ENCODE measurements at places on chromosomes 6 and 20.

GRCh38 chr20:9515214-9515585, 810 bp downstream of the LAMP5 start:
- no peak for DNase-seq

DNA sequence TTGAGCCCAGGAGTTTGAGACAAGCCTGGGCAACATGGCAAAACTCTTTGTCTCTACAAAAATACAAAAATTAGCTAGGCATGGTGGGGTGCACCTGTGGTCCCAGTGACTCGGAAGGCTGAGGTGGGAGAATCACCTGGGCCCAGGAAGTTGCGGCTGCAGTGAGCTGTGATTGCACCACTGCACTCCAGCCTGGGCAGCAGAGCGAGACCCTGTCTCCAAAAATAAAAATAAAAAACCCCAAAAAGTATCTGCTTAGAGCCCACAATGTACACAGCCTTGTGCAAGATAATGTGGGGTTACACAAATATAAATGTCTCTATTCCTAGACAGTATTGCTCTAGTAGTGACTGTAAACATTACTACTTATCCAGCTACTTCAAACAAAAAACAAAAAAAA, 5.9 kb downstream of the ESF1 start:
- DNase-seq: no peak

DNA sequence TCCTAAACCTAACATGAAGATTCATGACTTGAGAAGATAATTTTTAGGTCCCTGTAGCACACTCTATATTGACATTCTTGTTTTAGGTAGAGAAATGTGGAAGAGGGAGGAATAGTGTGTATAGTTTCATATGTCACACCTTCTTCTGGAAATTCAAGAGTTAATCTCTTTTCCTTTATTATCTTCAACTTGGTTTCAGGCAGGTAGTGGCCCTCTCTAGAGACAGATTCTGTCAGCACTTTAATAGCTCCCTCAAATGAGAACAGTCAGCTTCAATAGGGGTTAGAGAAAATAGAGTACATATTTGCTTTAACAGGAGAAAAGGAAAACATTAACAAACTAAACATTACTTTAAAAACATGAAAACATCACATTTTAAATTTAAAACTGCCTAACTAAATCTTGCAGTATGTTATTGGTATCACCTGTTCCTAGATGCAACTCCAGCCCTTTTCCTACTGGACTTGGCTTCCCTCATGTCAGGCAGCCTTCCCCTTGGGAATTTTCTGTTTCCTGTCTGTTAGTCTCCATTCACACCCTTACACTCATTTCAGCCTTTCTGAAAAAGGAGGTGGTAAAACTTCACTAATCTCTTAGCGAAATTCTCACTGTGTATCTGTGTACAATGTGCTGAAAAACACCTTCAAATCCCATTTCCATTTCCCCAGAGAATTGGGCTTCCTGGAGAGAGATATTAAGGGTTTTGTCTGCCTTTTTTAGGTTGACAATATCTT, 192.3 kb upstream of the RNF217 start:
- DNase-seq: no peak

- no peak for DNase-seq
These were observed 41.7 kb downstream of the ZMYND8 start for GRCh38 chr20:47314647-47315338.

DNA sequence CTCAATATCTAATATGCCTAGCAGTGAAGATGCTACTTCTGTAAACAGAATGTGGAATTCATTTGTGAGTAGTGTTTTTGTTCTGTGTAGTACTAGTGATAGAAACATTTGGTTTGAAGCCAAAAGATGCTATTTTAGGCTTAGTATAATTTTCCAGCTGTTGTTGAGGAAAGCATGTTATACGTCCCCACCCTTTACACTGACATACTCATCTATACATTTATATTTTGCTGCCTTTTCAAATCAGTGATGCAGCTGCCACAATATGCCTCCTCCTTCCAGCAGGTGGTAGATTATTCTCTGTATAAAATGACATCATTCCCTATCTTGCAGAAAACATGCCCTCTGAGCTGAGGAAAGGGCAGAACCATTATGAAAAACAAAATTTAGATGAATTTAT, 1217.6 kb upstream of the GJE1 start:
- DNase-seq: no peak

GRCh38 chr6:106014955-106015354, 71.2 kb upstream of the PRDM1 start:
- DNase-seq: no peak

DNA sequence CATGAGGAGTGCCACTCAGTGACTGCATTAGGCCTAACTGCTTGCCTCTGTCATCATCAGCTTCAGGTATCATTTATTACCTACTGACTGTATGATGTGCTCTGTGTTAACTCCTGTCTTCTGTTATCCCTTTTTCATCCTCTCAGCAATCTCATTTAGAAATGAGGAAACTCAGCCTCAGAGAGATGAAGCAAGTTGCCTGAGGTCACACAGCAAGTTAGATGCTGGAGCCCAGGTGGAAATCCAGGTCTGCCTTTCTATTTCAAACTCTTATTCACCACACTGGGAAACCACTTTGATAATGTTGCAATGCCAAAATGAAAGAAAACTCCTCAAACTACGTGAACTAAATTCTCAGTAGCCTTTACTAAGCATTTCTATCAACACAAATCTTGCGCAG, 1.3 kb downstream of the FERMT1 start:
- DNase-seq: no peak

GRCh38 chr20:62448788-62449187, 21.4 kb upstream of the RBBP8NL start:
- no peak for DNase-seq

GRCh38 chr20:10954908-10955580, 281.2 kb upstream of the JAG1 start:
- DNase-seq: peak; percentile 8

- peak; percentile 77 for DNase-seq
These were observed 72.7 kb downstream of the TRAM2 start for GRCh38 chr6:52503851-52504781.

- DNase-seq: no peak
These were observed 3.9 kb downstream of the PTPRK start for GRCh38 chr6:128516514-128516898.

DNA sequence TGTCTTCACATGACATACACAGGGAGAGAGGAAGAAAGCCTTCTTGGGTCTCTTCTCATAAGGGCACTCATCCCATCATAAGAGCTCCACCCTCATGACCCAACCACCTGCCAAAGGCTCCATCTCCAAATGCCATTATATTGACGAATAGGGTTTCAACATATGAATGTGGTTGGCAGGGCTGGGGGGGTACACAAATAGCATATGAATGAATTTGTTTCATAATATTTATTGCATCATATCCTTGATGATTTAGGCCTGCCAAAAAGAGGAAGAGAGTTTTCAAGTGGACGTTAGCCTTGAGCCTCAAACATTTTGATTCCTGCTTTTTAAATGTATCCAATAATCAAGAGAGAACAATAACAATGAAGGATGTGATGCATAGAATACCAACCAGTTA, 26.2 kb upstream of the OPRM1 start:
- no peak for DNase-seq

GRCh38 chr6:12150812-12151432, 138.8 kb downstream of the HIVEP1 start:
- DNase-seq: no peak

- no peak for DNase-seq
These were observed 31.0 kb upstream of the VEGFA start for GRCh38 chr6:43738877-43739641.

DNA sequence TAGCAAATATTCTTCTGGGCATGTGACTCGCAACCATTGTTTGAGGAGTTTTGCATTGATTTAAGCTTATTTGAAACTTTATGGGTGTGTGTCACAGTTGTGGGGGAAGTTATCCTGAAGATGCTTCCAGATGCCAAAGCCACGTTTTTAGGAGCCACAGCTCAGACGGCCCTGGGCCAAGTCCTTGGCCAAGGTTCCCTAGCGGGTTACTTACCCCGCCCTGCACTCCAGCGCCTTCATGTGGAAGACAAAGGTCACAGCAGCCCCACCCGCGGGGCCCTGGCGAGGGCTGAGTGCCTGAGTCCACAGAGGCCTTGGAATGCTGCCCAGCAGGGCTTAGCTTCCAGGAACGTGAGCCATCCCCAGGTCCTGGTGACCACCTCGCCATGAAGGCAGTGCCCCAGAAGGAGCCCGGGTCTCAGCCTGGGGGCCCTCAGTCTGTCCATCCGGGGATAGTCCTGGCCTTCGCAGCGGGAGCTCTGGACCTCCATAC, 308.3 kb downstream of the CDH4 start:
- DNase-seq: peak; percentile 37

- DNase-seq: peak; percentile 32
These were observed 68.5 kb upstream of the FOXO3 start for GRCh38 chr6:108492131-108492766.

DNA sequence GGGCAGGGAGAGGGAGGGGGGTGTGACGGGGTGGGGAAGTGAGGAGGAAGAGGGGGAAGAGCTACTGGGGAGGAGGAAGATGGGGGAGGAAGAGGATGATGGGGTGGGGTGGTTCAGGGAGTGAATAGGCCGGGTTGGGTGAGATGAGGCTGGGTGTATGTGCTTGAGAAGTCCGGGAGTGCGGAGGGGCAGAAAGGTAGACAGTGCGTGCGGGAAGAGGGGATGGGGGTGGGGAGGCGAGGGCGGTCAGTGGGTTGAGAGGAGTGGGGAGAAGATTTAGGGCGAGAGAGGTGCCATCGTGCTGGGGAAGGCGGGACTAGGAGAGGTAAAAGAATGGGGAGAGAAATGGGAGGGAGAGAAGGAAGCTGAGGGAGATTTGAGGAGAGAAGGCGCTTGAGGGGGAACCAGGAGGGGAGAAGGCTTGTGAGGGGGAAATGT, 30.9 kb upstream of the NOTCH4 start:
- DNase-seq: no peak

DNA sequence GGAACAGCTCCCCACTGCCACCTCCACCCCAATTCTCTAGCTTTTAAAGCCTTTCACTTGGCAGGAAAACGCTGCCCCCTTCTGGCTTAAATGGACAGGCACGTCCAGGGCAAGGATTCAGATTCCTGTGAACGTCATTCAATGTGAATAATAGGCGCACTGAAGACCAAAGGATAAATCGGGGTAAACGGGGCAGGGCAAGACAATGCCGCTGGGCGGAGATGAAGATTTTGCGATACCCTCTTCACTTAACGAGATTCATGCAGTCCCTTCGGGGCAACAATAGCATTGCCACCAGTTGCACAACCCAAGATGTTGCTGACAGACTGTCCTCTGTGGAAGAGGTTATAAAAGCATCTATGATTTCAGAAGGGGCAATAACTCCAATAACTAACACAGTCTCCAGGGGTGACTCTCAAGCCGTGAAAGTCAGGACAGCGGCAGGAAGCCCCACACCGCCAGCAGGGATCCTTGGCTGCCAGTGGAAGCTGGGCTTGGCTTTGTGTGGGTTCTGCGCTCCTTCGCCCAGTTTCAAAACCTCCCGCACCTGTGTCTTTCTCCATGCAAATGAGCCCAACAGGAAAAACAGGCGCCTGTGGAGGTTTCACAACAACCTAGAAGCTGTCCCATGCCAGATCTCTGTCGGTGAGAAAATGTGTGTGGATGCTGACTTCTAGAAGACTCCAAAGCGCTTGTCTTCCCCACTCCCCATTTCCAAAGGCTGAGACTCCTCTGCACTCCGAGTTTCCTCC, 291.8 kb downstream of the BMP7 start:
- peak; percentile 30 for DNase-seq

GRCh38 chr20:3721912-3722311, 9.5 kb upstream of the SIGLEC1 start:
- no peak for DNase-seq

DNA sequence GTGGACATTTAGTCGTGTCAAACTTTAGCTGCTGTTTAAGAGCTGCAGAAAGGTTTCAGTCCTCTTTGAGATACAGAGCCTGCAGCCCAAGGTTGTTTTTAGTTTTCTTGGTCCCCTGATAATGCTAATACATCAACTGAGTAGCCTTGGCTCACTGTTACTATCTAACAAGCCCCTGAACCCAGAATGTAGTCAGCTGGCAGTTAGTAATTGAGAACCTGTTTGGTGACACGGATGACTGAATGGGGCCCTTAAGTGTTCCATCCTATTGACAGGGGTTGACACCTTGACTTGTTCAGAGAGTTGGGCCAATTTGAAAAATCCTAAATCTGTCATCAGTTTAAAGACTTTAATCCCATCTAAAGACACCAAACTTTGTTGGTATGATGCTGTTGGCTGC, 2.8 kb downstream of the RTN4IP1 start:
- no peak for DNase-seq

DNA sequence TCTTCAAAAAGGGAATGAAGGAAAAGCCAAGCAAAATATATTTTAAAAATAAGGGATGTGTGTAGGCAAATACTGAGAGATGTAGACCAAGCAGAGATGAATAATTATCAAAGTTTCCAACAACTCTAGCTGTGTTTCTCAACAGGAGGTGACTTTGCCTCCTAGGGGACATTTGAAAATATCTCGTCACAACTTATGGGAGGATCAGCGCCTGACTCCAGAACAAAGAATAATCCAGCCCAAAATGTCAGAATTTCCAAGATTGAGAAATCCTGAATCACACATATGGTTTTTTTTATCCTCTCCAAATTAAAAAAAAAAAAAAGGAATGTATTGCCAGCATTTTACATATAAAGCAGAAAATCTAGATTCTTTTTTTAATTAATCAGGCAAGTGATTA, 241.2 kb upstream of the ZFP64 start:
- DNase-seq: no peak

- no peak for DNase-seq
These were observed 931.1 kb upstream of the EYS start for GRCh38 chr6:66638099-66638498.

DNA sequence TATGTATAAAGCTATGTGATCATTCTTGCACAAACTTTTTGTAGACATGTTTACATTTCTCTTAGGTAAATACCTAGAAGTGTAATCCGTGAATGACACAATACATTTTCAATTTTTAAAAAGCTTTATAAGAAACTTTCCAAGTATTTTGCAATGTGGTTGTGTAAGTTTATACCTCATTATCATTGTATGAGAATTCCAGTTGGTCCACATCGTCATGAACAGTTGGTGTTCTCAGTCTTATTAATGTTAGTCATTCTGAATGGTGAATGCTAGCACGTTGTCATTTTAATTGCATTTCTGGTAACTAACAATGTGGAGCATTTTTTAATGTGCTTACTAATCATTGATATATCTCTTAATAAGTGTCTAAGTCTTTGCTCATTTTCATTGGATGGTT, 116.5 kb upstream of the F13A1 start:
- no peak for DNase-seq

- no peak for DNase-seq
These were observed 475.0 kb upstream of the SULF2 start for GRCh38 chr20:48260129-48260756.

GRCh38 chr6:40460380-40460779, 126.8 kb downstream of the LRFN2 start:
- no peak for DNase-seq

DNA sequence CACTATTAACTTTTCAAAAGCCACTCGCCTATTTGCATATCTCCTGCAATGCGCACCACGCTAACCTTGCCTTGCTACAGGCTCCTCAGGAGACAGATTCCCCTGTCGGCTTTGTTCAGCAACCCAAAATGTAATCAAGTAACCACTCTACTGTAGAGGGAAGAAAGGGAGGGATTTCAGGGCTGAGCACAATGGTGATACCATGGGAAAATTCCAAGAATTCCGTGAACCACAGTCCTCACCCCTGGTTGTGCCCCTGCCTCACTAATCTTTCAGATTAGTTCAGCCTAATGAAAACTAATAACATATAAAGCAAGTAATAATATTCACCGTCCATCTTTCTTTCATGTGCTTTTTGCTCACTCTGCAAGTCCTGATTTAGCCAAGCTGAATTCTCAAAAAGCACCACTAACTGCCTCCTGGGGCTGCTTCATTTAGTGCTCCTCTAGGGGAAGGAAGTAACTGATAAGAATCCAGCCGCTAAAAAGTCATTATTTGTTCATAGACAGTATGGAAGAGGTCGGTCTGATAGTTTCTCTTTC, 6.6 kb downstream of the CITED2 start:
- DNase-seq: no peak

Measured in hepatic stellate cell (primary cell).